Activated naive CD8-positive, alpha-beta T cell treated with anti-CD3 and anti-CD28 coated beads, Interleukin-2, amount 50 U/mL, for 24 hours (primary cell): ENCODE measurements at places on chromosomes 1 and 21.

- no peaks in the 10 kb centered on the region for H3K27me3 ChIP-seq
- peak overlapping the region; percentile 95 for H3K27ac ChIP-seq
- H3K4me1 ChIP-seq, result peaks cover 58% of the 10 kb centered on the region
- peak; percentile 78 for DNase-seq
These were observed 1.4 kb downstream of the IER5 start for GRCh38 chr1:181089676-181090544.

DNA sequence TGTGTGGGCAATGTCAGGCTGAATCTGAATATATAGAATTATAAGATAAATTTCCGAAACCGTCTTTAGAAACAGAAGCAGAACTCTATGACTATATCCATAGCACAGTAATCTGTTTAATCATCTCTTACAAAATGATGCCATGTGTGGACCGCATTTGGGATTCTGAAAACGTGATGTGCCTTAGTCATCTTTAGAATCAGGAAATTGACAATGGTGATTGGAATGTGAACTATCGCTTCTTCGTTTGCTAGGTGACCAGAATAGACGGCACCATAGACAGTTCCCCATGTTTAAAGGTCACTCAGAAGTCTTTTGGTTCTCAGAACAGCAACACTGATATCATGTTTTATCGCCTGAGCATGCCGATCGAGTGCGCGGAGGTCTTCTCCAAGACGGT is 300.3 kb downstream of the ZP4 start:
- H3K4me3 ChIP-seq, result no peak overlapping the region
- peaks cover 2% of the 10 kb centered on the region for H3K27me3 ChIP-seq
- DNase-seq, result no peak
- H3K27ac ChIP-seq, result no peak overlapping the region
- H3K36me3 ChIP-seq, result no peaks in the 10 kb centered on the region

GRCh38 chr1:148388260-148389026 is 94.7 kb downstream of the PPIAL4G start:
- no peaks in the 10 kb centered on the region for H3K36me3 ChIP-seq
- H3K4me1 ChIP-seq, result peaks cover 34% of the 10 kb centered on the region
- peak overlapping the region; percentile 86 for H3K4me3 ChIP-seq
- DNase-seq, result peak; percentile 87

- no peak overlapping the region for H3K27ac ChIP-seq
- H3K27me3 ChIP-seq, result no peaks in the 10 kb centered on the region
- no peak overlapping the region for H3K4me3 ChIP-seq
- DNase-seq, result no peak
These were observed 16.5 kb downstream of the DYRK1A start for GRCh38 chr21:37383086-37383485.

GRCh38 chr1:42420911-42421585 is 34.8 kb downstream of the ZMYND12 start:
- H3K4me3 ChIP-seq, result no peak overlapping the region
- no peak overlapping the region for H3K27ac ChIP-seq
- no peaks in the 10 kb centered on the region for H3K4me1 ChIP-seq
- H3K36me3 ChIP-seq, result no peaks in the 10 kb centered on the region

- peaks cover 3% of the 10 kb centered on the region for H3K4me1 ChIP-seq
- no peak overlapping the region for H3K4me3 ChIP-seq
- no peaks in the 10 kb centered on the region for H3K36me3 ChIP-seq
- peak; percentile 73 for DNase-seq
These were observed 1.5 kb upstream of the S100A14 start for GRCh38 chr1:153617663-153618062.

GRCh38 chr1:29651246-29651645 is 414.9 kb downstream of the PTPRU start:
- no peaks in the 10 kb centered on the region for H3K36me3 ChIP-seq
- no peaks in the 10 kb centered on the region for H3K4me1 ChIP-seq
- no peak for DNase-seq
- no peak overlapping the region for H3K27ac ChIP-seq
- H3K4me3 ChIP-seq, result no peak overlapping the region

DNA sequence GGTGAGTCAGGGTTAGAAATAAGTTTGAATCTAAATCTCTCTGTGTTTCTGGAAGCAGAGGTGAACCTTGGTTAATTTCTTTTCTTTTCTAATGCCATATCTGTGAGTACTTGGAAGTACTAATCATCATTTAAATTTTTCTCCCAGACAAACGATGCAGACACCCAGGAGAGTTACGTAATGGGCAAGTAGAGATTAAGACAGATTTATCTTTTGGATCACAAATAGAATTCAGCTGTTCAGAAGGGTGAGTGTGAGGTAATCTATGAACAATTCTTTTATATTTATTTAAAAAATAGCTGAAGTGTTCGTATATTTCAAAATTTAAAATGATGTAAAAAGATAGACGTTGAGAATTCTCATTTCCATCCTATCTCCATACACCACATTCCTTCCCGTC is 11.2 kb downstream of the C4BPA start:
- no peak overlapping the region for H3K27ac ChIP-seq
- no peak for DNase-seq
- H3K27me3 ChIP-seq, result no peaks in the 10 kb centered on the region
- H3K36me3 ChIP-seq, result no peaks in the 10 kb centered on the region

- H3K27me3 ChIP-seq, result peaks cover 8% of the 10 kb centered on the region
- no peak overlapping the region for H3K27ac ChIP-seq
- no peak overlapping the region for H3K4me3 ChIP-seq
These were observed 369.3 kb upstream of the C1orf174 start for GRCh38 chr1:4269330-4269729.

DNA sequence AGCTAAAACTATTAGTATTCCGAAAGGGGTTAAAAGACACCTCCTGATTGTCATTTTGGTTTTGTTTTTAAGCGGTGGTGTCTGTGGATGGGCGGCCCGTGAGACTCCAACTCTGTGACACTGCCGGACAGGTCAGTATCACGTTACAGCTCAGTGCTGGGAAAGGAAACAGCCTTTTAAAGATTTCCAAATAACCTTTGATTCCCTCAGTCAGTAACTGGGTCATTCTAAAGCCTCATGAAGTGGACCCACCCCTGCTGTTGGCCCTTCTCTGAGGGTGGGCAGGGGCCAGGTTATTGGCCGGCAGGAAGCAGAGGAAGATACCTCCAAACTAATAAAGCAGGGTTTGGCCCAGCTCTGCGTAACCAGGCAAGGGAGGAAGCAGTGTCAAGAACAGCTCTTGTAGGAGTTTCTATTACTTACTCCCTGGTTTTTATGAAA is 2.3 kb downstream of the RHOU start:
- no peak overlapping the region for H3K4me3 ChIP-seq
- H3K4me1 ChIP-seq, result peaks cover 7% of the 10 kb centered on the region
- DNase-seq, result no peak
- peaks cover 23% of the 10 kb centered on the region for H3K27me3 ChIP-seq
- H3K36me3 ChIP-seq, result no peaks in the 10 kb centered on the region

DNA sequence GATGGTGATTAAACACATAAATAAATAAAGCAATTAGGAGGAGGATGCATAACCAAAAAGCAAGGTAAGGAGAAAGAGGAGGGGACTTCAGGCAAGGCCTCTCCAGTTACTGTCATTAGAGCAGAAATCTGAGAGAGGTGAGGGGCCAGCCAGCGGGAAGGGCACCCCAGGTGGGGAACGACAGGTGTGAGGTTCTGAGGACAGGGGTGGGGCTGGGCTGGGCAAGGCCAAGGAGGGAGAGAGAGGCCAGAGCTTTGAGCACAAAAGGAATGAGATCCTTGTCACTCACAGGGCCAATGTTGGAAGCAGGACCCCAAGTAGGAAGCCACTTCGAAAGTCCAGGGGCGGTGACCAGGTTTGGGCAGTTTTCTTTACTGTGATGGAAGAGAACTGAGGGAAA is 182.2 kb upstream of the RAB4A start:
- H3K27me3 ChIP-seq, result peaks cover 4% of the 10 kb centered on the region
- peaks cover 2% of the 10 kb centered on the region for H3K36me3 ChIP-seq
- no peak for DNase-seq
- H3K4me1 ChIP-seq, result peaks cover 5% of the 10 kb centered on the region

GRCh38 chr1:202745323-202745888 is 35.2 kb upstream of the SYT2 start:
- H3K27ac ChIP-seq, result no peak overlapping the region
- peaks cover 53% of the 10 kb centered on the region for H3K36me3 ChIP-seq
- no peaks in the 10 kb centered on the region for H3K27me3 ChIP-seq
- no peaks in the 10 kb centered on the region for H3K4me1 ChIP-seq

DNA sequence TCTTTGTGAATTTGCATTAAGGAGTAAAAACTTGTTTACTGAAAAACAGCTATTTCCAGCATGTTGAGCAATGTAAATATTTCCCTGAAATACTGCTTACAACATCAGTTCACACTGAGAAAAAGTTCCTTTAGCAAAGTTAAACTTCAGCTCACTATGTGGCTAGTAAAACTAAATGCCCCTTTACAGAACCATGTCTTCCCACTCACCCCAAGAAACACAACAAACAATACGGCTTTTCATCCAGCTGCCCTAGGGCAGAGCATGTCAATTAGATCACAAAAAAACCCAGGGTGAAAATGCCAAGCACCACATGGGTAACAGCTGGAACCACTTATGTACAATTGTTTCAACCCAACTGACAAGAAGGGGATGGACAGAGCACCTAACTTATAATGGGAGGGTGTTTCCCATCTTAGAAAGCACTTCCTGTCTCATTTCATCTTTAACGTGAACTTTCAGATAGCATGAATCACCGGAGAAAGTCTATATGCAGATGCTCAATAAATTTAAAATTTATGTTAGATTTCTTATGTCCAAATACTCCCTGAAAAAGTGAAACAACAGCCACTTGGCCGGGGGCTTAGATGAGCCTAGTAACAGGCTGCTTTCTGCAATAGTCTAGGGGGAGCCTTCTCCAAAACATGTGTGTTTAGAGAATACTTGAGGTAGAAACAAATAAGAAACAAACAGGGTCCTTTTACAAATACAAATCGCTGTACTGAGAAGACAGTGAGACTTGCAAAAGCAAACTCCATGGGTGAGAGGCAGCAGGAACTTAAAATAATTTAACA is 6.6 kb downstream of the NID1 start:
- no peaks in the 10 kb centered on the region for H3K36me3 ChIP-seq
- H3K4me3 ChIP-seq, result no peak overlapping the region
- no peak overlapping the region for H3K27ac ChIP-seq
- peaks cover 35% of the 10 kb centered on the region for H3K27me3 ChIP-seq

GRCh38 chr1:231036416-231036815 is 3.6 kb downstream of the FAM89A start:
- H3K27ac ChIP-seq, result no peak overlapping the region
- H3K27me3 ChIP-seq, result peaks cover 2% of the 10 kb centered on the region
- H3K4me1 ChIP-seq, result peaks cover 35% of the 10 kb centered on the region

DNA sequence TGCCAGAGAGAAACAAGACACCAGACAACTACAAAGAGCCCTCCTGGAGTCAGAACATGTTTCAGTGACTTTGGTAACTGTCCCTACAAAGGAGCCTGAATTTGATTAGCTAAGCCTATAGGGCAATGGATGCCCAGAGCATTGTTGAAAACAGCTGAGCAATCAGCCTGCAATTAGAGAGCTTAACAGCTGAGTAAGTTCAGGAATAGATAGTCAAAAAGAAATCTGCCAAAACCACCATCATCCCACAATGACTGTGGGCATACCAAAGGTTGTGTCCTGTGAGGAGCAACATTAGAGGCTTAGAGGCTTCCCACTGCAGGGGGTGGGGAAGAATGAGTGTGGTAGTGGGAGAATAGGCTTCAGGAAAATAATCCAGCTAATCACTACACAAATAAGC is 32.1 kb downstream of the SH3BP5L start:
- H3K4me1 ChIP-seq, result peaks cover 4% of the 10 kb centered on the region
- peaks cover 4% of the 10 kb centered on the region for H3K36me3 ChIP-seq
- H3K27ac ChIP-seq, result no peak overlapping the region
- H3K27me3 ChIP-seq, result peaks cover 2% of the 10 kb centered on the region
- no peak for DNase-seq
- H3K4me3 ChIP-seq, result no peak overlapping the region

GRCh38 chr1:10257851-10258250 is 47.5 kb downstream of the KIF1B start:
- H3K27me3 ChIP-seq, result no peaks in the 10 kb centered on the region
- no peak overlapping the region for H3K4me3 ChIP-seq
- H3K36me3 ChIP-seq, result peaks cover 12% of the 10 kb centered on the region
- H3K27ac ChIP-seq, result no peak overlapping the region

- H3K27ac ChIP-seq, result no peak overlapping the region
- H3K4me1 ChIP-seq, result peaks cover 32% of the 10 kb centered on the region
- peaks cover 13% of the 10 kb centered on the region for H3K36me3 ChIP-seq
- H3K27me3 ChIP-seq, result no peaks in the 10 kb centered on the region
These were observed 149.0 kb downstream of the TGFBR3 start for GRCh38 chr1:91736715-91737615.

DNA sequence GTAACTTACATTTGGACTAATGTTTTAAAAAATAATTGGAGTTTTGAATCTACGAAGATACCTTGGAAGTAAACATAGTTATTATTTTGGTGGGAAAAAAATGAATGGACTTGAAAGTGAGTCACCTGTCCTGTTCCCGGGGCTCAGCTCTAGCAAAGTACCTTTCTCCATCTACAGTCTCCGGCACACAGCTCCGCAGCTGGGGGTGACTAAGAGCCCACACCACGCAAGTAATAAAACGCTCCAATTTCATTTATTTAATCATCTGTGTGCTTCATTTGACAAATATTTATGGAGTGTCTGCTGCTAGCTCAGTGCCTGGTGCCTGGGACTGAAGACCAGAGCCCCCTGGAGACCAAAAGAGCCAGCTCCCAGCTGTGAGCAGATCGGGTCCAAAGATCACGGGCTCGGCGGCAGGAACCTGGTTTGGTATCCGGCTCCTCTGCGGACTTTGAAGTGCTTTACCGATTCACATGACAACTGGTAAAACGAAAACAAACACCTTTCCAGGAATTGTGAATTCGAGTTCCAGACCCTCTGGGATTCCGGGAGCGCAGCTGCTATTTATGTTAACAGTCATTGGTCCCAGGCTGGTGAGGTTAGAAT is 1.7 kb upstream of the RIPK4 start:
- peaks cover 74% of the 10 kb centered on the region for H3K27me3 ChIP-seq
- H3K4me3 ChIP-seq, result peak overlapping the region; percentile 79
- DNase-seq, result peak; percentile 26
- no peak overlapping the region for H3K27ac ChIP-seq

GRCh38 chr1:29502225-29502910 is 266.0 kb downstream of the PTPRU start:
- H3K4me1 ChIP-seq, result no peaks in the 10 kb centered on the region
- no peak for DNase-seq
- H3K27me3 ChIP-seq, result peaks cover 25% of the 10 kb centered on the region
- H3K27ac ChIP-seq, result no peak overlapping the region
- H3K4me3 ChIP-seq, result no peak overlapping the region

GRCh38 chr1:163147019-163147418 is 55.7 kb downstream of the RGS5 start:
- no peak for DNase-seq
- H3K4me3 ChIP-seq, result no peak overlapping the region
- no peak overlapping the region for H3K27ac ChIP-seq
- H3K36me3 ChIP-seq, result no peaks in the 10 kb centered on the region
- H3K4me1 ChIP-seq, result no peaks in the 10 kb centered on the region

- H3K4me3 ChIP-seq, result no peak overlapping the region
- DNase-seq, result no peak
- no peak overlapping the region for H3K27ac ChIP-seq
- H3K27me3 ChIP-seq, result peaks cover 4% of the 10 kb centered on the region
- H3K4me1 ChIP-seq, result no peaks in the 10 kb centered on the region
These were observed 119.8 kb downstream of the RGS21 start for GRCh38 chr1:192436441-192437078.
